Activated CD4-positive, alpha-beta T cell treated with anti-CD3 and anti-CD28 coated beads, Interleukin-2, amount 10 ng/mL, durations not matched to agents 7 days and 5 days (primary cell): ENCODE measurements at places on chromosomes 1 and 21. TPM values are rescaled to one million over a fixed set of nuclear protein-coding genes. Genes with fewer than 3 reads are reported as not detected.

- peaks cover 44% of the 10 kb centered on the region for H3K36me3 ChIP-seq
- H3K4me3 ChIP-seq, result no peak overlapping the region
Measured at GRCh38 chr1:205316161-205316566, 5.4 kb downstream of the NUAK2 start.

GRCh38 chr21:16419188-16419921, 689.6 kb downstream of the USP25 start:
- no peaks in the 10 kb centered on the region for H3K4me1 ChIP-seq
- no peak for DNase-seq
- H3K4me3 ChIP-seq, result no peak overlapping the region
- H3K27ac ChIP-seq, result no peak overlapping the region
- no peaks in the 10 kb centered on the region for H3K36me3 ChIP-seq

ASTN1 gene
- total RNA-seq, result not detected

GRCh38 chr1:23098463-23099170, 70.0 kb downstream of the LUZP1 start:
- peaks cover 9% of the 10 kb centered on the region for H3K36me3 ChIP-seq
- DNase-seq, result peak; percentile 71
- peaks cover 42% of the 10 kb centered on the region for H3K4me1 ChIP-seq
- H3K4me3 ChIP-seq, result no peak overlapping the region
- H3K27ac ChIP-seq, result no peak overlapping the region

PPIAL4G gene
- total RNA-seq, result 1.1 TPM

RNF186 gene
- not detected for total RNA-seq

RABGGTB gene
- 81.2 TPM for total RNA-seq

DNA sequence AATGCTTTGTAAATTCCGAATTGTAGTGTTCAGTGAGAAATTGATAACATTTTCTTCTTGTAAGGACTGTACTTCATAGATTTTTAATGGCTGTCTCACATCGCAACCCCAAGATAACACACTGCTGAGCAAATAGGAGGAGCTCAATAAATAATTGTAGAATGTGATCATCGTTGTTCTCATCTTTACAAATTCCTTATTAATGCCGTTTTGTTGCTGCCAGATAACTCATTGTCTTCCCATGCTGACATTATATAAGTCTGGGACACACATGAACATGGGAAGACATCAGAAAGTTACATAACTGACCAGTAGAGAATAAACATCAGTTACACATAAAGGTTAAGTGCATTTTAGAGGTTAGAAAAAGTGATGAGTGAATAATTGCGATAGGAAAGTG, 46.4 kb upstream of the TSPAN2 start:
- peaks cover 5% of the 10 kb centered on the region for H3K27me3 ChIP-seq
- H3K36me3 ChIP-seq, result no peaks in the 10 kb centered on the region
- no peak overlapping the region for H3K4me3 ChIP-seq
- no peak overlapping the region for H3K27ac ChIP-seq
- DNase-seq, result no peak

GRCh38 chr1:173224280-173224892, 17.3 kb upstream of the TNFSF4 start:
- H3K4me1 ChIP-seq, result peaks cover 16% of the 10 kb centered on the region
- no peak overlapping the region for H3K27ac ChIP-seq
- H3K27me3 ChIP-seq, result no peaks in the 10 kb centered on the region
- peaks cover 2% of the 10 kb centered on the region for H3K36me3 ChIP-seq
- no peak overlapping the region for H3K4me3 ChIP-seq

DNA sequence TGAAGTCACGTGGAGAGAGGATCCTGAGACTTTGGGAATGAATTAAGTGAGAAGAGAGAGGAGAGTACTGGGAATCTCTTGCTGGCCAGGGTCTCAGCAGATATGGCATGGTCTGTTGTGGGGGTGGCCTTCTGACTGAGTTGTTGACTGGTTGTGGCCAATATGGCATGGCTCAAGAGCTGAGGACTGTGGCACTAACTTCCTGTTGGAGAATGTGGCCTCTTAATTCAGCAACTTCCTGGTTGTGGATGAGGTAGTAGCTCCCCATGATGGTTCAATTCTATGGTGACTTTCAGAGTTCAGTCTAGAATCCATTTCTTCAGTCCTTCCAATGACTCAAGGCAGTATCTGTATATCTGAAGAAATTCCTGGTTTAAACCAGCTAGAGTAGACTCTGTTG, 44.7 kb upstream of the PAXBP1 start:
- no peaks in the 10 kb centered on the region for H3K36me3 ChIP-seq
- no peak for DNase-seq
- H3K4me1 ChIP-seq, result no peaks in the 10 kb centered on the region
- H3K27ac ChIP-seq, result no peak overlapping the region
- H3K4me3 ChIP-seq, result no peak overlapping the region

C1orf115 gene
- 0.73 TPM for total RNA-seq

GRCh38 chr1:27527890-27528817, 38.2 kb upstream of the WASF2 start:
- H3K27me3 ChIP-seq, result no peaks in the 10 kb centered on the region
- peak overlapping the region; percentile 38 for H3K4me3 ChIP-seq
- DNase-seq, result peak; percentile 37
- peaks cover 17% of the 10 kb centered on the region for H3K36me3 ChIP-seq
- H3K4me1 ChIP-seq, result peaks cover 69% of the 10 kb centered on the region

DNA sequence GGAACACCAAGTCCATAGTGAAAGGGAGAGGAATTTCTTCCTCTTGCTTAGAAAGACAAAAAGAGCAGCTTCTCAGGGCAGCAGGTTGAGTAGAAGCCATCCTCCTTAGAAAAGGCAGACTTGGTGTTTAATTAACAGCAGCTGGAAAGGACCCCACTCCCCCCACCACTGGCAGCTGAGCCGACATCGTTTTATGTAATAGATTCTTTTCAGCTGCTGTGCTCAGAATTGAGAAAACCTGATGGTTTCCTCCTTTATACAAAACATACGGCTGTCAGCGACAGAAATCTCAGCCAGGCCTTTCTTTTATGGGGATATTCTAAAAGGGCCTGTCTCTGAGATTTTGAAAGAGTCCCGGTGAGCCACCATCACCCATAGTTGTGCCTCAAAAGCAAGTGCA, 49.9 kb downstream of the MAN1C1 start:
- H3K27ac ChIP-seq, result no peak overlapping the region
- H3K4me1 ChIP-seq, result peaks cover 46% of the 10 kb centered on the region
- no peak for DNase-seq
- H3K27me3 ChIP-seq, result peaks cover 6% of the 10 kb centered on the region

- H3K27me3 ChIP-seq, result peaks cover 2% of the 10 kb centered on the region
- peaks cover 31% of the 10 kb centered on the region for H3K36me3 ChIP-seq
- peak overlapping the region; percentile 98 for H3K27ac ChIP-seq
- peak overlapping the region; percentile 58 for H3K4me3 ChIP-seq
Measured at GRCh38 chr1:232923739-232924386, 26.5 kb upstream of the NTPCR start.

GRCh38 chr1:97366984-97367383, 553.9 kb downstream of the DPYD start:
- H3K27ac ChIP-seq, result no peak overlapping the region
- H3K36me3 ChIP-seq, result peaks cover 9% of the 10 kb centered on the region
- no peak overlapping the region for H3K4me3 ChIP-seq
- no peaks in the 10 kb centered on the region for H3K4me1 ChIP-seq
- DNase-seq, result no peak

TSSK3 gene
- 2.2 TPM for total RNA-seq
